ENCODE measurements at places on chromosomes 12 and 14.

GRCh38 chr12:123801573-123802178 is 39.6 kb downstream of the DNAH10 start:
- peak; percentile 7 for DNase-seq

DNA sequence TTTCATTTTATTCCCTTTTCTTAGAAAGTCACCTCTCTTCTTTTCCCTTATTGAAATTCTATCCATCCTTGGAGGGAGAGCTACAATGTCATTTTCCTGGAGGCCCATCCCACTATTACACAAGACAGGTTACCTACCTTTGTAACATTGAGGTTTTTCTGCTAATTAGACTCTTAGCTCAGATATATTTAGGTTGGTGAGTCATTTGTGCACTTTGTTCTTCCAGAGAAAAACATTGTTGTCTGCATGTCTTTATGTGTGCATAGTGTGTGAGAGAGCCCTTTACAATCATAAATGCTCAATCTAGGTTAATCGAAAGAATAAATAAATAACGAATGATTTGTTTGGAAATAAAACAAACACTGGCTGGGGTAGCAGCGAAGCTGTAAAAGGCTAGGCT is 191.8 kb downstream of the DACT1 start:
- no peak for DNase-seq

- DNase-seq, result no peak
Measured at GRCh38 chr14:78297858-78298257, 127.7 kb downstream of the NRXN3 start.

DNA sequence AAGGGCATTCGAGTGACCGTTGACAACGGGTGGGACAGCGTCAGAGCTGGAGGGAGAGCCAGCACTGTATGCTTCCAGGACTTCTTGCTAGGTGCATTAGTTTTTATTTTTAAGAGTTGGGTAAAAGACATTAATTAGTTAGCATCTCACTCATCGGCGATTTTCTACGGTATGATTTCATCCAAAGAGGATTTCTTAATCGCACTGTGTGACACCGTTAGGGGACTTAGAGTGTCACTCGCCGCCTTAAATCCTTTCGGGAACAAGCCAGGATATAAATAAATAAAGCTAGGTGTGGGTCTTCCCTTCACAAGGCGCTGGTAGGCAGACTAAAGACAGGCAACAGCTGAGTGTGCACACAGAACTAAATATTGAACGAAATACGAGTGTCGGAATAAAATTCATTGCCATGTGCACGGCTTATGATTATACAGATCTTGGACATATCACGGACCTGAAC is 869 bp upstream of the NOVA1 start:
- no peak for DNase-seq

GRCh38 chr12:112317481-112317880 is 64.8 kb downstream of the HECTD4 start:
- DNase-seq, result no peak

DNA sequence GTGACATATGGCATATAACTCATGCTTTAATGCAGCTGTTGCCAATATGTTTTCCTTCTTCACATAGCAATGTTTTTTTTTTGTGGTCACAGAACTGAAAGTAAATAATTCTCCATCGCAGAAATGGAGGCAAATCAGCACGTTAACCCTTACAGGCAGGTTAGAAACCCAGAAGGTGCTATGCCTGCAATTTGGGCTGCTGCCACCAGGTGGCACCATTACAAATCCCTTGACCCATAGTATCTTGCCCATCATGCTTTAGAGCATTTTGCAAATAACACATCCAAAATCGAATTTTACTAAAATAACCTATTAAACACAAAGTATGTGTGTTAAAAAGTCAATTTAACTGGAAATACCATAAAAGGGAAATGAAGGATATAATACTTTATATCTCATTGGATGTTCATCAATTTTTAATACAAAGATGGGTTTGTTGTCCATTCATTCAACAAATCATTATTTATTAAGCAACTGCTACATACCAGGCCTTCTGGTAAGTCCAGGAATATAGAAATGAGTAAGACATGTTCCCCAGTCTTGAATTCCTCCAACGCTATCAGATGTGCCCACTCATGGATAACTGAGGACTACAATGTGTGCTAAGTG is 340.1 kb downstream of the GLT1D1 start:
- DNase-seq, result no peak

GRCh38 chr12:93603762-93604161 is 31.3 kb downstream of the SOCS2 start:
- DNase-seq, result no peak

DNA sequence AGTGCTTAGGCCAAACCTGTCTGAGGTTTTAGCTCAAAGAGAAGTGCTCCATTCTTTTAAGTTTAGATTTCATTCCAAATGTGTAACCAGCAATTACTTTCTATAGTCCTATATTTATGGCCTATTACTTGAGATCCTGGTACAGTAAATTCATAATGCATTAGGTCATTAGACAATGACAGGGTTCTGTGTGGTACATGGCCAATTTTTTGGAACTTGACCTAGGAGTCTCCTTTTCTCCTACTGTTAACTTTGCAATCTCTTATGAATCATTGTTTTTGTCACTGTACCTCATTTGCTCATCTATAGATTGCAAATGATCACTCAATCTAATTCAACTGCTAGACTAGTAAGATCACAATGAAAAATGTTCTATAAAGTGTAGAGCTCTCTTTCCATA is 136.7 kb downstream of the PDE3A start:
- DNase-seq, result no peak

DNA sequence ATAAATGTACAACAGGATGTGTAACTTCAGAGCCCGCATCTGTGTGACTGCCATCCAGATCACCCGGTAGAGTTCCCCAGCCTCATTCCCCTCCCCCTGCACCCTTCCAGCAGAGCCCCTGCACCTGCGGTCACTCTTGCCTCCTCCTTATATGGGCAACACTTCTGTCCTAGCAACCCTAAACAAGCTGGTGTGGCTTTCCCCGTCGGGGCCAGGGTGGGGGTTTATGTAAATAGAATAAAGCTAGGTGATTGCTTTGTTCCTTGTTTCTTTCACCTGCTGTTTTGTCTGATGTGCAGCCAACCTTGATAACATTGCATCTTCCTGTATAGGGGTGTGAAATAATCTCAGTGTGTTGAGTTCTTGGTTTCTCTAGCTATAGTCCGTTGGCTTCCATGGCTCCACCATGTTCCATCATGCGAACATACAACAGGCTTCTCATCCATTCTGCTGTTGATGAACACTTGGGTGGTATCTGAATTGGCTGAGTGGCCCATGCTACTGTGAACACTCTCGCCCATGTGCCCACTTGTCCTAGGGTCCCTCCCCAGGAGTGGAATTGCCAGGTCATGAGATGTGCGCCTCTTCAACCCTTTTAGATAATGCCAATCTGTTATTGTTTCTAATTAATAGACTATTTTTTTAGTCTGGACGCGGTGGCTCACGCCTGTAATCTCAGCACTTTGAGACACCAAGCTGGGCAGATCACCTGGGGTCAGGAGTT is 102.2 kb downstream of the KIF26A start:
- DNase-seq, result no peak

GRCh38 chr14:53545217-53545616 is 392.1 kb upstream of the DDHD1 start:
- no peak for DNase-seq

DNA sequence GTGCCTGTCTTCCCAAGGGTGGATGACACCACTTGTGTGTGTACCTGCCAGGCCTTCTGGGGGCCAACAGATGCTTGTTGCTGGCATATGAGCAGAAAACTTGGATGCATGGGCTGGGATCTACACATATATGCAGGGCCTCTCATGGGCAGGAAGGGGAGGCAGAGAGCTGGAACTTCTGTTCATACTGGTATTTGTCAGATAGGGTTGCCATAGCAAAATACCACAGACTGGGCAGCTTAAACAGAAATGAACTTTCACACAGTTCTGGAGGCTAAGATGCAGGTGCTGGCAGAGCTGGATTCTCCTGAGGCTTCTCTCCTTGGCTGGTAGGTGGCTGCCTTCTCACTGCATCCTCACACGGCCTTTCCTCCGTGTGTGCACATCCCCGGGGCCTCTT is 121.8 kb downstream of the SUDS3 start:
- DNase-seq, result no peak

GRCh38 chr12:39966721-39967120 is 139.2 kb downstream of the SLC2A13 start:
- DNase-seq, result no peak

DNA sequence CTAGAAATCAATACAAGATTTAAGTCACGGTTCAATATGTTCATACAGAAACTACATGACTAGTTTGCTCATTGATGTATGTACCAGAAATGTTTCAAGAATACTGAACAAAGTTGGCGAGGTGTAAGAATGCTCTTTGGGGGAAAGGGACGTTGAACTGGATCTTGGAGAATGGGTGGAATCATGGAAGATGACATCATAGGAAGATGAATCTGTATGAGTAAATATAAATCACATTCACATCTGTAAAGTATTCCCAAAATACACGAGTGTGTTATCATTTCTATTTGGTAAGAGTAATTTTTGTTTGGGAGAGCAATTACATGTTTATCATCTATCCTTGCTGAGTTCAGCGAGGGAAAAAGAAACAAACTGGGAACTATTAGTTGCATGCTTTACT is 162.2 kb upstream of the TMTC1 start:
- DNase-seq, result peak; percentile 4

- DNase-seq, result peak; percentile 64
Measured at GRCh38 chr12:21169878-21170472, 39.0 kb downstream of the SLCO1B1 start.

DNA sequence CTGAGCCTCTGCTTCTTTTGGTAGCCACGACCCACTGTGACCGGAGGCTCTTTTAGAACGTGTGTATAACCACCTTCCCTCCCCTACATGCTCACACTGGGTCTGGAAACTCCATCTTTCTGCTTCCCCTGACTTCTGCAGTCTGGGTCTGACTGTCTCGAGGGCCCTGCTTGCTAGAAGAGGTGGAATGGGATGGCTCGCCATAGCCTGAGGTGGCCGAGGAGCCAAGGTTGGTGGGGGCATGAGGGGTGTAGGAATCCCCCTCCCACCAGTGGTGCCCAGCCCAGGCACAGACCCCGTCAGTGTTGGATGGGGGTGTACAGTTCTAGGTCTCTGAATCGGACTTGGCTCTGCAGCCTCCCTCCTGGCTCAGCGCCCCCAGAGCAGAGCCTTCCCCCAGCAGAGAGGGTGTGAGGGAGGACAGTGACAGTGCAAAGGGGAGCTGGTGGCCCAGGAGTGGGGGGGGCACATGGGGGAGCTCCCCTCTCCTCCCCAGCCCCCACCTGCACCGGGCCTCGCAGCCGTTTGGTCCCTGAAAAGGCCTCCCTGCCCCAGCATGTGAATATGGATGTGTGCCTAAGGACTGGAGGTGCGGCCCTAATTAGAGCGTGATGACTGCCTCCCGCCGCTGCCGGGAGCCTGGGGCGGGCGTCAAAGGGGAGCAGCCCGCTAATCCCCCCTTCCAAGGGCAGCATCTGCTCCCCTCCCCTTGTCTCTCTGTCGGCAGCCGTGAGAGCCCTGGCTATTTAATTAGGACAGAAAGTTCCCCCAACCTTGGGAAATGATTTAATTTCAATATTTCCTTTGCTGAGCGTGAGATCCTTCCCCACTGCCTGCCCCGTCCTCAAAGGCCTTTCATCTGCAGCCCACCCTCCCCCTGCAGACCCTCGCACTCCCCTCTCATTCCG is 196.2 kb upstream of the C14orf180 start:
- DNase-seq, result no peak

DNA sequence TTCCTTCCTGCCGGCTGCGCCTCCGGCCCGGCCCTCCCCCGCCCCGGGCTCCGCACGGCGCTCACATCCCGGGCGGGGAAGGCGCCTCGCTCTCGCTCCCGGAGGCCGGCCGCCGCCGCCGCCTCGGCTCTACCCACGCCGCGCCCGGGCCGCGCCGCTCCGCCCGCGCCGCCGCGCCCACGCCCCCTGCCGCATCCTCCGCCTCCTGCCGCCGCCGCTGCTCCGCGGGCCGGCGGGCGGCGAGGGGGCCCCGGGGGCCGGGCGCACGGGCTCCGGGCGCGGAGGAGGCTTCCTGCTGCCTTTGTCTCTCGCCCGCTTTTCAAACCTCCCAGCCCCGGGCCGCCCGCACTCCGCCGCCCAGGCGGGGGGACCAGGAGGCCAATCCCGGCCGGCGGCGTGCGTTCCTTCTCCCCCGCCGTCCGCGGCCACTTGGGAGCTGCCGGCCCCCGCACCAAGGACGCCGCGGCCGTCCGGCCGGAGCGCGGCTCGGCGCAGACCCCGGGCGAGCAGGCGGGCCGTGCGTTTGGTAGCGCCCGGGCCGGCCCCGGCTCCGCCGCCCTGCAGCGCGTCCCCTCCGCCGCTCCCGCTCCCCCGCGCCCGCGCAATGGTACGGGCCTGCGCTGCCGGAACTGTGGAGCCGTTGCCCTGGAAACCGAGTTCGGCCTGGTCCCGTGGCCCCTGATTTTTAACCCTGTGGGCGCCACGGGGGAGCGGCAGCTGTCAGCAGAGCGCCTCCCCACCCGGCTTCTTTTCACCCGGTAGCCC is at the start of gene FBXL14:
Gene FBXL14, minus strand, starts transcription at position 321 of the 765 bp plus-strand sequence. CDS start 515 bp downstream, outside the sequence.
- peak; percentile 74 for DNase-seq

- DNase-seq, result no peak
Measured at GRCh38 chr12:56683-57346, 9.8 kb upstream of the IQSEC3 start.

DNA sequence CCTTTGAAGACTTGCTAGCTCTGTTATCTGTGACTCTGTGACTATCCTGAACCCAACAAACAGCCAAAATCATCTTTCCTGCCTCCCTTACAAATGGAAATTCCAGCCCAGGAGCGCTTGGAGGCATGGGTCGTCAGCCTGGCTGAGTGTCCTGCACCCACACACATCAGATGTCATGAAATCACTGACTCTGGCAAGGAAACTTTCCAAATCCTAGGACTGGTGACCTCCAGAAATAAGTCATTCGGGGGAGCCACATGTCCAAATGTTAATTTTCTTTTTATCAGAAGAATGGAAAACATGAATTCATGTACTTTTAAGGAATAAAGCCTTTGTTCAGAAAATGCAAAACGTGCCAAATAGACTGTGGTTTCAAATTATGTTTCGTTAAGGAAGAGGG is 96.3 kb upstream of the EVL start:
- DNase-seq, result no peak

DNA sequence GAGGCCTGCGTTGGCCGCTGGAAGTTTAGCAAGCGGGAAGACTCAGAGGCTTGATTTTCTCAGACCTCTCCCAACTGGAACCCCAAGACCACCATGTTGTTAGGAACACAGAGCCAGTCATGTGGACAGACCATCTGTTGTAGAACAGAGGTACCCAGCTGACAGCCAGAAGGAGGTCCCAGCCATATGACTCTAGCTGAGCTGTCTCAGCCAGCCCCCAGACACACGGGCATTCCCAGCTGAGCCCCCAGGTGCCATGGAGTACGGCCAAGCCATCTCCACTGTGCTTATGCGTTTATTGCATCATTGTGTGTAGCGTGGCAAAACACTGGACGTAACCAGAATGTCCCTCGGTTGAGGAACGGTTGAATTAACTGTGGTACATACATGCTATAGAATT is 421.9 kb downstream of the TMEM132D start:
- no peak for DNase-seq

DNA sequence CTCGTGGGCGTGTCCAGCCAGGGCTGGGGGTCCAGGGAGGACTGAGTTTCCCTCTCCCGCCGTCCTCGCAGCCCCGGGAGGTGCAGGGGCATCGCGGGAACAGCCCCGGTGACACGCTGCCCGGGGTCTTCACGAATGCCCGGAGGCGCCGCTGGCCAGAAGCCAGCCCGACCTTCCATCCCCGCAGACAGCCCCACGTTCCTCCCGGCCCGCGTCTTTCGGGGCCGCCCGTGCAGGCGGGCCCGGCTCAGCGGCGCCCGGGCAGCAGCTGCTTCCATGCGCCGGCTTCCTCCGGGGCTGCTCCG is 827 bp upstream of the TEDC1 start:
- DNase-seq, result no peak
